ENCODE measurements at places on chromosomes 7 and 10.

GRCh38 chr10:29068302-29068701 lies 220.6 kb upstream of the LYZL1 start:
- no peak for DNase-seq

DNA sequence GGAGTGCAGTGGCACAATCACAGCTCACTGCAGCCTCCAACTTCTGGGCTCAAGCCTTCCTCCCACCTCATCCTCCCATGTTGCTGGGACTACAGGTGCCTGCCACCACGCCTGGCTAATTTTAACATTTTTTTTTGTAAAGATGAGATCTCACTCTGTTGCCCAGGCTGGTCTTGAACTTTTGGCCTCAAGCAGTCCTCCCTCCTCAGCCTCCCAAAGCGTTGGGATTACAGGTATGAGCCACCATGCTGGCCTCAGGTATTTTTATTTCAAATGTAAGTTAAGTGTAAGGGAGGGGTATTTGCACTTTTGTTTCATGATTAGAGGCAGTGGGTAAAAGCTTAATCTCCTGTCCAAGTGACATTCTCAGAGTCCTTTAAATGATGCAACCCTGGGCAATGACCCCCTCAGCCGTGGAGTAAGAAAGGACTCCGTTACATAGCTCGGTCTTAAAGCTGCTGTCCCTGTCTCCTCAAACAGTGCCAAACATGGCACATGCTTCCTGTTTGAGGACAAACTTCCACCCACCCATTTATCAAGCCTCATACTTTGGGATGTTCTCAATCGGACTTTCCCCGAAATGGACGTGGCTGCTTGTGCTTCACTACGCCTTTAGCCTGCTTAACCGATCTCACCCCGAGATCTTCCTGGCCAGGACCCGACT lies 296.1 kb downstream of the BAMBI start:
- no peak for DNase-seq

- DNase-seq = no peak
Observed at GRCh38 chr10:109956454-109957091, 33.3 kb upstream of the XPNPEP1 start.

DNA sequence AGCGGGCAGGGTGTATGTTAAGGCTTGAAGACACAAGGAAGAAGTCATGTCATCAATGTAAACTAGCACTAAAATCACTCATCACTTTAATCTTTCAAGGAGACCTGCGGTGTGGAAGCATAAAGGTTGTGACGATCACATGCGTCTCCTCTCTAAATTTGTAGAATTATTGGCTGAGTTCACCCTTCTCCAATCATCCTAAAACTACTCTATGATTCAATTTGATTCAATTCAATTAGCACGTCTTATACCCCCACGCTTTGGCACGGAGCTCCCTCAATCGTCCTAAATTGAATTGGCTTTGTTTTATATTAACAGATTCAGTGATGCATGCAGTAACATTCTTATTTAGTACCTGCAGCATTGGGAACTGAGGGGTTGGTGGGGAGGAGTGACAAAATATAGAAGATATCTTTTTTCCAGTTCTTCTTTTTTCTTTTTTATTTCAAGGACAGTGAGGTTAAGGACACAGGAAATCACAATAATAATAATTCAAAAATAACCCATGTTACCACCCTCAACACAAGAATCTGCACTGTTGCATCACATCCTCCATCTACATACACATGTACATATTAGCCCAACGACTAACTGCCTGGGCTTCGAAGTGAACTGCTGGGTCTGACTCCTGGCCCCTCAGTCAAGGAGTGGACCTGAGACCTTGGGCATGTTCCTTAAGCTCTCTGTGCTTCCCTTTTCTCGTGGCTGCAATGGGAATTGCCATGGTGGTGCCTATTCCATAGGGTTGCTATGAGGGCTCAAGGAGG lies 86.5 kb downstream of the LSM5 start:
- DNase-seq = peak; percentile 42

DNA sequence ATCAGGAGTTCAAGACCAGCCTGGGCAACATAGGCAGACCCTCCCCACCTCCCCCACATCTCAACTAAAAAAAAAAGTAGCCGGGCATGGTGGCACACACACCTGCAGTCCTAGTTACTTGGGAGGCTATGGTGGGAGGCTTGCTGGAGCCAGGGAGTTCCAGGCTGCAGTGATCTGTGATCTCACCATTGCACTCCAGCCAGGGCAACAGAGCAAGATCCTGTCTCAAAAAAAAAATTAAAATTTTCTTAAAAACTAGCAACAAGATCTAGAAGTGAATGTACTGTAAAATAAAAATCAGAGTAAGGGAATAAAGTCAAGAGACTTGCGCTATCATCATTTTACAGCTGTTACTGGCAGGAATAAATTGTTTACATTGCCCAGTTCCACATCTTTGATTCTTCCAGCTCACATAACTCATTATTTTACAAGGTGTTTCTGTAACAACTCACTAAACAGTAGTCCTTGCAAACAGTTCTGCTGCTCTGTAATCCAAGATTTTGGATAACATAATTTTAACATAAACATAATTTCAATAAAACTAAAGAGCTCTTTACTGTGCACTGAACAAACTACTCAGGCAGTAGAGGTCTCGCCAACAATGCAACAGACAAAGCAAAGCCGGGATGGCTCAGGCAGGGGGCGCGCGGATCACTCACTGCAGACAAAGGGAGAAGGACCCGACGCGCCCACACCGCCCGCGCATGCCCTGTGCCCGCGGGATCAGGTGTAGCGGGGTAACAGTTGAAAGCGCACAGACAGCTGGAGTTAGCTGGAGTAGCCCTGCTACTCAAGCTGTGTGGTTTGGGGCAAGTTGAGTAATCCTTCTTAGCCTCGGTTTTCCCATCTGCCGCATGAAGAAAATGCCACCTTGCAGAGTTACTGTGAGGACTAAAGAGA lies 73.3 kb upstream of the NFE2L3 start:
- DNase-seq = peak; percentile 93

GRCh38 chr10:112907893-112908292 lies 42.2 kb upstream of the TCF7L2 start:
- no peak for DNase-seq

- DNase-seq = no peak
Observed at GRCh38 chr7:92763636-92764423, 72.5 kb downstream of the CDK6 start.

- peak; percentile 88 for DNase-seq
Observed at GRCh38 chr10:112208997-112209396, 25.4 kb upstream of the GPAM start.

GRCh38 chr7:121837462-121837861 lies 35.5 kb upstream of the PTPRZ1 start:
- no peak for DNase-seq

- DNase-seq = no peak
Observed at GRCh38 chr7:151808400-151809145, 68.3 kb downstream of the PRKAG2 start.

DNA sequence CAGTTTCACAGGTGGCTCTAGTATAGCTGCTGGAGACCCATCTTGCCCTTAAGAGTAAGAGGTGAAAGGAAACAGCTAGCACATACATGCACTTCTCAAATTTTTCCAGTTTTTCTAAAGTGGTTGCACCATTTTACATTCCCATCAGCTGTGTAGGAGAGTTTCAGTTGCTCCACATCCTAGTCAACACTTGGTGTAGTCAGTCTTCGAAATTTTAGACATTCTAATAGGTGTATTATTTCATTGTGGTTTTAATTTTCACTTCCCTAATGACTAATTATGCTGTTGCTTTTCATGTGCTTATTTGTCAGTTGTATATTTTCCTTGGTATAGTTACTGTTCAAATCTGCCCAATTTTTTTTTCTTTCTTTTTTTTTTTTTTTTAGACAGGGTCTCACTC lies 9.5 kb upstream of the HACD1 start:
- DNase-seq = no peak

- DNase-seq = no peak
Observed at GRCh38 chr10:129310881-129311280, 156.2 kb upstream of the MGMT start.

DNA sequence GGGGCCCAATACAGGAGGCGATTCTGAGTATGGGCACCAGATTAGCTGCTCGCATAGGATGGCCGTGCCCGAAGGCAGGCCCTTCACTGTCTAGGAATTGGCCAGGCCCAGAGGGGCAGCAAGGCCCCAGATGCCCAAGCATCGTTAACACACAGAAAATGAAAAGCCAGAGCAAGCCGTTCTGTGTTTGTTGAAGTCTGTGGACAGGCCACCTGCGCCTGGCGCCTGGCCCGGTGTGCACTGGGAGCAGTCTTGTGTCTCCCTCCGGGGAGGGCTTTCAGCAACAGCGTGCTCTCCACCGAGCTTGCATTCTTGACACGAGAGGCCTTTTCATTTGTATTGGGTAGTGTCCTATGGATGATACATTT lies 34.5 kb upstream of the TTYH3 start:
- DNase-seq = no peak

GRCh38 chr7:1021366-1021765 lies 23.0 kb upstream of the GPR146 start:
- DNase-seq = no peak

DNA sequence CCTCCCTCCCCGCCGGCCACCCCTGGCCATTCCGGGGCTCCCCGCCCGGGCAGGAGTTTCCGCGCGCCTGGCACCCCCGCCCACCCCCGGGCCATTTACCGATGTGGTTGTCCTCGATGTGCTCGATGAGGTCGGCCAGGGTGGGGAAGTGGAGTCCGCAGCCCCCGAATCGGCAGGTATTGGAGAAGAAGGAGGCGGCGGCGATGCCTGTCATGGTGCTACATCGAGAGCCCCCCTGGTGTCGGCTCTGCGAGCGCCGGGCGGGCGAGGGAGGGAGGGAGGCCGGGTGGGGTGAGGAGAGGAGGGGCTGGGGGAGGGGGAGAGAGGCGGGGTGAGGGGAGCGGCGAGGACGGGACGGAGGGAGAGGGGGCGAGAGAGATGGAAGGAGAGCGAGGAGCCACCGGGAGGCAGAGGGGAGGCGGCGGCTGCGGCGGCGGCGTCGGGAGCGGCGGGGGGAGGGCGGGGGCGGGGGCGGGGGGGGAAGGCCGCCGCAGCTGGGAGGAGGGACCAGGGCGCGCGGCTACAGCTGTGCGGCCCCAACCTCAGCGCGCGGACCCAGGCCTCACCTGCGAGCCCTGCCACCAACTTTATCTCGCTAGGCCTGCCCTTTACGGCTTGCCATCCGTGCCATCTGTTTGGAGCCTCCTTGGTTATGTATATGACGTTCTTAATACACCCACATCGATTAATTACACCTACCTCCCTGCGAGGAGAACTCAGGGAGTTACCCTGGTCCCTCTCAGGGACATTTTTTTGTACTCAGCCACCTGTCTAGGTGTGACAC lies at the start of gene JAZF1:
TSS of gene JAZF1 (minus strand) at position 432 of the 784 bp plus-strand sequence.
- peak; percentile 94 for DNase-seq

- no peak for DNase-seq
Observed at GRCh38 chr7:12508554-12508953, 62.0 kb upstream of the SCIN start.

DNA sequence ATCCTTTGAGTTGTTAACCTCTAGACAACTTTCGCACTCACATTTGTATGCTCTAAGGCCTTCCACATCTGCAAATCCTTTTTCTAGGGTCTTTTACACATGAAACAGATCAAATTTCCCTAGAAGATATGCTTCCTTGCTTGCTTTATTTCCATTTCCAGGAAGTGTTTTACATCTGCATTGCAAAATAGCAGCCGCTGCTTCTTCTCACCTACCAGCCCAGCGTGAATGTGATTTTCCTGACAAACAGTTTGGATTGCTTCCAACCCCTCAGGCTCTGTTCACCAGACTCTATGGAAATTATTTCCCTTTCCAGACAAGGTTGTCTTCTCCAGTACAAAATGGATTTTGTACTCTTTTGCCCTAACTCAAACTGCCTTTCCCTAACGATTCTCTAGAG lies 50.9 kb upstream of the PAPSS2 start:
- no peak for DNase-seq

GRCh38 chr10:84469470-84469869 lies 141.1 kb downstream of the CCSER2 start:
- no peak for DNase-seq

DNA sequence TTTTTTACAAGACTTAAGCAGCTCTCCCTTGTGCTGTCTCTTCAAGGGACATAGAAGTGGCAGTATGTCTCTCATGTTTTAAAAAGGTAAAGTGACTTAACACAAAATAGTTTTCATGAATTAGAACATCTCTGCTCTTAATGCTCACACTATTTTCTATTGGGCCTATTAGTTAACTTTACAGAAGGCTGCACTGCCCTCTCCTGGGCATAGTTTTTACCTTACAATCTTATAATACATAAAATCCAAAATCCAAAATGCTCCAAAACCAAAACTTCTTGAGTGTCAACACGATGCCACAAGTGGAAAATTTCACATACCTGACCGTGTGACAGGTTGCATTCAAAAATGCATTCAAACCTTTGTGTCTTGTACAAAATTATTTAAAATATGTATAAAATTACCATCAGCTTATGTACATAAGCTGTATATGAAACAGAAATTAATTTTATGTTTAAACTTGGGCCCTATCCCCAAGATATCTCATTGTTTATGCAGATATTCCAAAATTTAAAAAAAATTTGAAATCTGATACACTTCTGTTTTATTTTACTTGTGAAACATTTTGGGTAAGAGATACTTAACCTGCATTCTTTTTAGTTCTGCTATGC lies 25.8 kb downstream of the TES start:
- DNase-seq = no peak

- no peak for DNase-seq
Observed at GRCh38 chr7:30665449-30665848, 16.8 kb downstream of the CRHR2 start.

DNA sequence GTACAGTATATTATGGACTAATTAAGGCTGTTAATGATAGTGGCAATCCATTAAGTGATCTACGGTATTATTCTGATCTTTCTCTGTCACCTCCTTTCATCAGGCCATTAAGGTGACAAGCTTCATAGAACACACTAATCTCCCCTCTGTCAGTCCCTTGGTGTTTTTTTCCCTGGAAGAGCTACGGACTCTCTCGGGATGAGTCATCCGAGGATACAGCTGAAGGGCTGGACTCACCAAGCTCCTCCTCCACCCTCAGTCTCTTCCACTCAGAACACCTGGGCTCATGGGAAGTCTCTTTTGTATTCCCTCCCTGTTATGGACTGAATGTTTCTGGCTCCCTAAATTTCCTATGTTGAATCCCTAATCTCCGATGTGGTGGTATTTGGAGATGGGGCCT lies 69.8 kb upstream of the PLXNA4 start:
- no peak for DNase-seq

GRCh38 chr7:111370002-111370401 lies 192.3 kb downstream of the IMMP2L start:
- no peak for DNase-seq

GRCh38 chr7:115775981-115776380 lies 254.6 kb downstream of the TFEC start:
- DNase-seq = no peak

DNA sequence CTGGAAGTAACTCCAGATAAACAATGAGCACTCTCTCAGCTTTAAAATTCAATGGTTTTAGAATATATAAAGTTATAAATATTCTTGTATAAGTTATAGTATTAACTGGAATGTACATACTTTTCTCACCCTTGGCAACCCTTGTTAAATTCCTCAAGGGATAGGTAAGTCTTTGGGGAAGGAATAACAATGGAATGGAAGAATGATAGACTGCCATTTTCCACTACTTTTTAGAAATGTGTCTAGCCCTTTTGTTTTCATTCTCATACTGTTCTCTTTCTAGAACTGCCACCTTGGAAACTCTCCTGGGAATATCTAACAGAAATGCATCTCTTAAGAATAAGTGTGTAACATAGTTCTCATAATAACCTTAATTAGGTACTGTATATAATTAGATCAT lies 8.3 kb downstream of the KIF5B start:
- DNase-seq = no peak
